Upper lobe of left lung (tissue), 6 donors: ENCODE measurements at places on chromosomes 11 and 22. TPM values are rescaled to one million over a fixed set of nuclear protein-coding genes. Genes with fewer than 3 reads are reported as not detected.

DNA sequence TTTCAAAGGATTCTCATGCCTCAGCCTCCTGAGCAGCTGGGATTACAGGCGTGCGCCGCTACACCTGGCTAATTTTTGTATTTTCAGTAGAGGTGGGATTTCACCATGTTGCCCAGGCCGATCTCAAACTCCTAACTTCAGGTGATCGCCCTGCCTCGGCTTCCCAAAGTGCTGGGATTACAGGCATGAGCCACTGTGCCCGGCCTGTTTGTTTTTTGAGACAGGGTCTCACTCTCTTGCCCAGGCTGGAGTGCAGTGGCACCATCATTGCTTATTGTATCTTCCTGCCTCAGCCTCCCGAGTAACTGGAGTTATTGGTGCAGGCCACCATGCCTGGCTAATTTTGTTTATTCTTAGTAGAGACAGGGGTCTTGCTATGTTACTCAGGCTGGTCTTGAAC is 8.1 kb downstream of the FADS2 start:
- H3K4me1 ChIP-seq: peaks cover 23% of the 10 kb centered on the region
- H3K36me3 ChIP-seq: peaks cover 17% of the 10 kb centered on the region

DNA sequence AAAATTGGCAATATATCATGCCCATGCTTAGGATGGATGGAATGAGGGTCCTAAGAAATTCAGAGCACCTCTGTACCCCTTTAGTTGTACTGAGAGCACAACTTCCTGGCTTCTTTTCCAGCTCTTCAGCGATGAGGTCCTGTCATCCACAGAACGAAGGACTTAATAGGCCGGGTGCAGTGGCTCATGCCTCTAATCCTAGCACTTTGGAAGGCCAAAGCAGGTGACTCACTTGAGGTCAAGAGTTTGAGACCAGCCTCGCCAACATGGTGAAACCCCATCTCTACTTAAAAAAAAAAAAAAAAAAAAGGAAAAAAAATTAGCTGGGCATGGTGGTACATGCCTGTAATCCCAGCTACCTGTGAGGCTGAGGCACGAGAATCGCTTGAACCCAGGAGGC is 125.3 kb upstream of the BMAL1 start:
- H3K36me3 ChIP-seq: no peaks in the 10 kb centered on the region
- no peak overlapping the region for H3K27ac ChIP-seq
- no peaks in the 10 kb centered on the region for H3K27me3 ChIP-seq
- H3K4me1 ChIP-seq: no peaks in the 10 kb centered on the region
- H3K4me3 ChIP-seq: no peak overlapping the region

DNA sequence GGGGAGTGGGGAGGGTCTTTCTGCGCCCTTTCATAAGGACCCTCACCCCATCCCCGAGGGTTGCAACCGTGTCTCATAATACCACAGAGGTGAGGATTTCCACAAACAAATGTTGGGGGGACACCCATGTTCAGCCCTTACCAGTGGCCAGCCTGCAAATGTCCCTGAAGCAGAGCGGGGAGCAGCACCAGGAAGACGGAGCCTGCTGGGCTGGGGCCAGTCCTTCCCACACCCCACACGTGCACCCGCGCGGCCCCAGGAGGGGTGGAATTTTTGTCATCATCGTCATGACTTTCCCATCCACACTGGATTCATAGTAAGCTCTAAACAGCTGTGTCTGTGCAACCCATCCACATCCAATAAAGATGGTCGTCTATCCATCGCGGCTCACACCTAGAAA is 409.8 kb downstream of the BRD1 start:
- H3K36me3 ChIP-seq: no peaks in the 10 kb centered on the region
- H3K27ac ChIP-seq: no peak overlapping the region
- no peak overlapping the region for H3K4me3 ChIP-seq
- DNase-seq: no peak
- H3K27me3 ChIP-seq: no peaks in the 10 kb centered on the region

- peak overlapping the region; percentile 83 for H3K27ac ChIP-seq
- DNase-seq: no peak
- no peaks in the 10 kb centered on the region for H3K36me3 ChIP-seq
- no peaks in the 10 kb centered on the region for H3K27me3 ChIP-seq
- peaks cover 65% of the 10 kb centered on the region for H3K4me1 ChIP-seq
Observed at GRCh38 chr22:19110064-19110458, 12.2 kb downstream of the DGCR2 start.

DNA sequence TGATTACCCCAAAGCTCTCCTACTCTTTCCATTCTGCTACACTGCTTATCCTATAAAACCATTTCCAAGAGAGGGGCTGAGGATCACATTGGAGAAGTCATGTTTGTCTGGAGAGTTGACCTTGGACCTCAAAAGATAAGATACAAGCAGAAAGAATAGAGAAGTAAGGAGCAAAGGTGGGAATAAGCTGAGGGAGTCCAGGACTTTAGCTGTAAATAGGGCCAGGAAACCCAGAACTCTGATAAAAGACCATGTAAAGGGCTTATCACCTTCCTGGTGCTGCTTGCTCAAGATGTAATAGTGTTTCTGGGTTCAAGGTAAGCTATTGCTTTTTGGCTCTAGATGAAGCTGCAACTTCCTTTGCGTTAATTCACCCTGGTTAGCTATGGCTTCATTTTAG is 32.8 kb upstream of the CCDC90B start:
- no peak for DNase-seq
- H3K4me1 ChIP-seq: no peaks in the 10 kb centered on the region
- H3K27ac ChIP-seq: no peak overlapping the region
- no peaks in the 10 kb centered on the region for H3K36me3 ChIP-seq
- H3K4me3 ChIP-seq: no peak overlapping the region
- no peaks in the 10 kb centered on the region for H3K27me3 ChIP-seq

- no peak for DNase-seq
- peak overlapping the region; percentile 98 for H3K4me3 ChIP-seq
- H3K36me3 ChIP-seq: no peaks in the 10 kb centered on the region
Observed at GRCh38 chr11:73759610-73760134, 1.2 kb downstream of the RAB6A start.

DNA sequence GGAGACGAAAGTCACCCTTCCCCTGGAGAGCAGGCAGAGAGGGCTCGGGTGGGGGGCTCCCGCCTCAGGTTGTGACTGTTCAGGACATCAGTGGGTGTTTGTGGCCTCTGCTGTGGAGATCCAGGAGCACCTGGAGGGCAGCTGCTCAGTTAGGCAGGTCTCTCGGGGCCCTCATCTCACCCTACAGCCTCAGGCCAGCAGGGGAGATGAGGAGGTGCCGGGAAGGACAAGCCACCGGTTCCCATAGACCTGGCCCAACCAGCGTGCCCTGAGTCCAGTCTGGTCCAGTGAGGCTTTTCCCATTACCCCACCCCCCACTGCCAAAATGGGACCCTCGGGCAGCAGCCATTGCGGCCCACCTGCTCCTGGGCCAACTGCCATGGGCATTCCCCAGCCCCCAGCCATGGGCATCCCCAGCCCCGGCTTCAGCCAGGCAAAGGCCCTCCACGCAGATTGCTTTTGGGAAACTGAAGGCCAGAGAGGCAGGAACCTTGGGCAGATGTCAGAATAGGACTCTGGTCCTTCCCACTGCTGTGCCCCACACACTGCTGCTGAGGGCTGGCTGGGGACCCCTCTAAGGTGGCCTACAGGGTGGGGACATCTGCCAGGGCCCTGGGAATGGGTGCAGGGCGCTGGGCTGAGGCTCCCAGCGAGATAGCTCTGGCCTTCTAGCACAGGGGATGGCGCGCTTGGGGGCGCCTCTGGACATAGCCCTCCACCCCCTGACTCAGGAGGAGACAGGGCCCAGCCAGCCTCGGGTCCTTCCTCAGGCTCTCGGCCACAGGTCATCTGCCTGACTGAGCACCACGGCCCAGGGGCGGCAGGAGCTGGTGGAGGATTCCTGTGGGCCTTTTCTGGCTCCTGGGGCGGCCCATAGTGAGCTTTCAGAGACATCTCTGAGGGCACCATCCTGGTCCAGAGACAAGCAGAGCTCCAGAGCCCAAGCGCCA is 4.8 kb downstream of the PIM3 start:
- H3K27me3 ChIP-seq: no peaks in the 10 kb centered on the region
- H3K4me3 ChIP-seq: no peak overlapping the region
- peak overlapping the region; percentile 98 for H3K27ac ChIP-seq

The JAML gene
- 54.5 TPM for total RNA-seq

The SOX6 gene
- total RNA-seq: 14.1 TPM

The LIPT2 gene
- total RNA-seq: 3.3 TPM

The SLC22A12 gene
- total RNA-seq: not detected

The OR51B4 gene
- 0.27 TPM for total RNA-seq

The KRTAP5-7 gene
- total RNA-seq: not detected

The KCNJ4 gene
- not detected for total RNA-seq
